ENCODE measurements at places on chromosomes 16 and 17. TPM values are rescaled to one million over a fixed set of nuclear protein-coding genes. Genes with fewer than 3 reads are reported as not detected.

Gene ZACN
- total RNA-seq = 0.10 TPM

Gene CLEC19A
- not detected for total RNA-seq

Gene COG4
- total RNA-seq = 23.4 TPM

Gene TP53TG3
- total RNA-seq = not detected

Gene GSG1L2
- 10.3 TPM for total RNA-seq

Gene CHST5
- 0.87 TPM for total RNA-seq

DNA sequence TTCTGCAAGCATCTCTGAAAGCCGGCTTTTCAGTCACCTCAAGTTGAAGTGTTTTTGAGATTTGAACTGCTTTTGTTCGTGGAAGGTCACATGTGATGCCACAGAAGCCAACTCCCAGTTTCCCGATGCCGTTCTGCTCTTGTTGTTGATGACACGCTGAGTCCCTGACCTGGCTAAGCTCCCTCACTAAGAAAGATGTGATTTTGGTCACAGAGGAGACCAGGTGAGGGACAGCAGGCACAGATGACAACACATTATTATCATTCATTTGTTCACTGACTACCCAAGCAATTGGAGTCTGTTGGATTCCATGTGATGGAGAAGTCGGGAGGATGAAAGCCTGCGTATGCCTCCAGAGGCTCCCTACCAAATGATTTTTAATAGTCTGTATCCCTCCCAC is 822.4 kb upstream of the RBFOX1 start:
- DNase-seq = no peak

GRCh38 chr17:62905233-62905632 is 60.8 kb upstream of the TANC2 start:
- DNase-seq = no peak

DNA sequence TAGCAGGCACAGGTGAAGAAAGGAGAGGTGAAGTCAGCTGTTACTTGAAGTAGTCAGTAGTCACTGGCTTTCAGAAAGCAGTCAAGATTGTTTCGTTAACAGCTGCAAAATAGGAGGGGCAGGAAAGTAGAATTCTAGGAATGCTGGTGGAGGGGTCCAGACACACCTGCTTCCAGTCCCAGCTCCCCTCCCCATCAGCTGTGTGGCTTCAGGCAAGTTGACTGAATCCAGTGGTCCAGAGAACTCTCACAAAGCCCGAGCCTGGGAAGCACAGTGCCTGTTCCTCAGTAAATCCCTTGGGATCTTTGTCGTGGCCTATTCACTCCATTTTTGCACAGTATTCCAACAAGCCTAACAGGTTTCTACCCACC is 4.6 kb upstream of the SOCS1 start:
- DNase-seq = no peak

- DNase-seq = peak; percentile 56
Measured at GRCh38 chr17:68089881-68090280, 54.3 kb downstream of the KPNA2 start.

GRCh38 chr16:70649300-70649699 is 2.9 kb downstream of the IL34 start:
- no peak for DNase-seq

- no peak for DNase-seq
Measured at GRCh38 chr16:19805459-19806162, 79.0 kb downstream of the GPRC5B start.

DNA sequence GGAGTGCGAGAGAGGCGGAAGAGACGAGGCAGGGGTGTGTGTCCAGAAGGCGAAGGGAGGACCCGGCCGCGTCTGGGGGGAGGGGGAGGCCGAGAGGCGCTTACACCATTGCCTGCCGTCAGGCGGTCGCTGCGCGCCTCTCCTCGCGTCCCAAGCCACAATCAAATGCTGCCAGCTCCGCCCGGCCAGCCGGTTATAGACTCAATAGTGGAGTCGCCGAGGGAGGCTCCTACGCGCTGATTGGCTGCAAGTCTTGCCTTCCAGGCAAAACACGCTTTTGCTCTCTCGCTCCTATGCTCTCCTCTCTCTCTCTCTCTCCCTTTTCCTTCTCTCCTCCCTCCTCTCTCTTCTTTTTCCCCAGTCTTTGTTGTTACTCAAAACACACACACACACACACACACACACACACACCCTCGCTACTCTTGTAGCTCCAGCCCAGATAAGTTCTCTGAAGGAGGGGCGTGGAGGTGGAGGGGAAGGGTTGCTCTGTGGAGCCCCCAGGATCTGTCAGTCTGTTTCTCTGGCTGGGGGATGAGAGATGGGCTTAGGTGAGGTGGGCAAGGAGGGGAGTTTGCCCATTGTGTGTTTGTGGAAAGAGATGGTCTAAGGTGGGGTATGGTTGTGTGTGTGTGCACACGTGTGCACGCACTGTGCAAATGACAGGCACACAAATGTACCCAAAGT is at the start of gene DLX3:
DLX3 (minus strand) TSS at position 170 of the 684 bp plus-strand sequence. CDS start 226 bp downstream, outside the sequence.
- peak; percentile 55 for DNase-seq

GRCh38 chr16:46612121-46612520 is 9.1 kb downstream of the SHCBP1 start:
- DNase-seq = no peak

DNA sequence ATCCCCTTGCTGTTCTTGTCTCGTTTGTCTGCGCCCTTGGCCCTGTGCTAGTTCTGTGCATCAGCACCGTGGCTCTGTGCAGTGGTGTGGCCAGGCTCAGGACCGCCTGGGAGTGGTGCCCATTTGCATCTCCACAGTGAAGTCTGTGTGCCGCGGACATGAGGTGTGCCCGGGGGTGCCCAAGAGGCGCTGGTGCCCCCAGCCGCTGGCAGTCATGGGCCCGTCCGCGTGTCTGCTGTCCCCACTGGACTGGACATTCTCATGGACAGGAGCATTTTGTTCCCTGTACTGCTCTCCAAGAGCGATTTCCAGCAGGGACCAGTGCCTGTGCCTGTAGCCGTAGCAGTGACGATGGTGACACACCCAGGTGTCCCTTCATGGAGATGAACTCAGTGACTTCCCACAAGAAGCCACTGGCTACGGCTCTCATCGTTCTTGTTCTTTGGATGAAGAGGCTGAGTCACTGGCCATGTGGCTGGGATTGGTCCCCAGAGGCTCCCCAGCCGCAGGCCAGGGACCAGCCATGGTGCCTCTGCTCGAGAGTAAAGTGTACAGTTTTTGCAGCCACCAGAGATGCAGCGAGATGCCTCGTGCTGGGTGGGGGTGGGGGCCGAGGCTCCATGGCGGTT is 13.0 kb upstream of the MC1R start:
- no peak for DNase-seq

DNA sequence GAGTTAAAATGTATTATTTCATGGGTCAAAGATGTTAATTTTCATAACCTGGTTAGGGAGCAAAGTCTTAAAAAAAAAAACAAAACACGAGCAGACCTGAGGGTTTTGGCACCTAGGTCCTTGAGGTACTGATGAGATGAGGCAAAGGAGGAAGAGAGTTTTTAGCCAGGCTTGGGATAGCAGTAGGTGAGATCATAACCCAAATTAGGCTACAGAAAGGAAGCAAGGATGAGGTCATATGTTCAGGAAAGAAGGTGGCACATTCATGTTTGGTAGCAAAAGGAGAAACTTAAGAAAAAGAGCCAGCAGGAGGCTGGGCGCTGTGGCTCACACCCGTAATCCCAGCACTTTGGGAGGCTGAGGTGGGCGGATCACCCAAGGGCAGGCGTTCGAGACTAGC is 2.8 kb downstream of the ATXN1L start:
- DNase-seq = no peak

- no peak for DNase-seq
Measured at GRCh38 chr17:63150994-63151464, 185.0 kb downstream of the TANC2 start.

DNA sequence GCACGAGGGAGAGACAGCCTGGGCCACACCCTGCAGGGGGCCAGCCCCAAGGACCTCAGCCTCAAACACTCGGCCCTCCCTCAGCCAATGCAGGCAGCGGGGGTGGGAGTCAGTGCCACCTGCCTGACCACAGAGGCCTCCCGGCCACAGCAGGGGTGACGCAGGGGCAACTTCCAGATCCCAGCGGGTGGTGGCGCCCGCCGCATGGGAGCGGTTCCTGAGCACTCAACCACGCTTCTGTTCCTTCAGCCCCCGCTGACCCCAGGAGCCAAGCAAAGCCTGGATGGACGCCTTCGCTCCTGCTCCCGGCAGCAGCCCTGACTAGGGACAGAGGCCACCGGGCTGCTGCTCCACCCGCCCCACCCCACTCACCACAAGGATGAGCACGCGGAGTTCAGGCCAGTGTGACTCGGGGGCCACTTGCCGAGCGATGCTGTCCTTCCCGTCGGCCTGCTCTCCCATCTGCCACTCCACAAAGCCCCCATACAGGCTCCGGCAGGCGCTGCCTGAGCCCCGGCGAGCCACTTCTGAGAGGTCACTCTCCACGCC is 5.0 kb upstream of the CYBA start:
- no peak for DNase-seq

DNA sequence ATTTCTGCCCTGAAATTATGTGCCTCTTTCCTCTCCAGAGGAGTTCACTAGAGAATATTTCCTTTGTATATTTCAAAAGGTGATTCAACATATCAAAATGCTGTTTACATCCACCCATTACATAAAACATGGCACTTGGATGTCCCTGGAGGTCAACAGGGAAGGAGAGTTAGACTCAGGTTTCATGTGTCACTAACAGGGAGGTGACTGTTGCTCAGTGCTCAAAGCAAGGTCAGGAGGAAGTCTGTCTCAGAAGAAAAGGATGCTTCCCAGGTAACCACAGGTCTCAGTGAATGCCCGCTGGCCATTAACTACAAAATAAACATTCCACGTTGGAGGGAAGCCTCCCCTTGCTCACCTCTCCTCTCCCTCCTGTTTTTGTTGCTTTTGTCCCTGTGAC is 198.6 kb downstream of the AXIN2 start:
- DNase-seq = no peak

DNA sequence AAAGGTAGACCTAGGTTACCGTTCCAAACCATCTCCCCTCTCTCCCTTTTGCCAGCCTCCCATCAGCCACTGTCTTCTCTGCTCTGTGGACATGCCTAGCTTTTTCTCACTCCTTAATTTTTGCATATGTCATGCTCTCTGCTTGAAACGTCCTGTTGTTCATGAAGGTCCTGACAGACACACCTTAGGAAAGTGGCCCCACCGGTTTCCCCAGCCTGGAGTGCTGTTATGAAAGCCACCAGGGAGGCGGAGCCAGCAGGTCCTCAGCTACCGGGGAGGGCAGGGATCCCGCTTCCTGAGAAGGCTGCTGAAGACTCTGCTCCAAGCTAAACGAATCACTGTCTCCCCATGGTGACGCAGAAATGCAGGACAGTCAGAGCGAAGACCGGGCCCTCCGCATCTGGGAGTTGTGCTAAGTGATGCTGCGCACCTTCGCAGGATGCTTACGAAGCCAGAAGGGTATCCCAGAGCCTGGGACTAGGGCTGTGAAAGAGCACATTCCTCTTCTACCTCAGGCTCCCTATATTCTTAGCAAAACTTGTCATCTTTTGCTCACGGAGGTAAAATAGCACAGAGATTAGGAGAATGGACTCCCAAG is 2.3 kb upstream of the SLC16A11 start:
- DNase-seq = no peak

DNA sequence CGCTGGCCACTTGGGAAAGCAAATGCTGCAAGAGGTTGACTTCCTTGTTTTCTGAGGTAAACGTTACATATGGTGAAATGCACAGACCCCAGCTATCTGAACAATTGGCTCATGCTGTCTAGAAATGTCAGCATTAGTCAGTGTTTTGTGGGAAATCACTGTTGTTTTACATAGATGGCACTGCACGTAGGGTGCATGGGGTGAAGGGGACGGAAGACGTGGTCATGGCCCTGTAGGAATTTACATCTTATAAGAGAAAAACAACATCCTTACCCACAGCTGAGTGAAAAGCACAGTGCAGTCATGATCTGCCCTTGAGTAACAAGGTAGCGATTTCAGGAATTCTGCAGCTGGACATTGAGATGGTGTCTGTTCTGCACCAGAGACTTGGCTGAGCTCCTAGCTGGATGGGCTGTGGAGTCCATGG is 15.2 kb downstream of the RPTOR start:
- no peak for DNase-seq

DNA sequence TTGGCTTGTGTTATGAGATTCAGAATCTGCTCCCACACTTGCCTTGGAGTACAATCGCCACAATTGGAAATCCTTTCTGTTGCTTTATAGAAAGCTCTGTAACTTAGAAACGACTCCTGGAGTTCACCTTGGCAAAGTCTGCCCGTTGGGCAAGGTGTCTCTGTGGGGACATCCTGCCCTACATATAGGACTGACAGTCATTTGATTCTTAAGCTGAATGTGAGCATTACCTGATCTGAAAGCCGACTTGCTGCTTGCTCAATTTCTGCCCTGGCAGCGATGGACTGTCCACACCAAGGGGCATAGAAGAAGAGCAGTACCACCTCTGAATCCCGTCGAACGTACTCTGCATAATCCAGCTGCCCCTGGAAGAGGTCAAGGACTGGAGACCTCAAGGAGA is 6.9 kb downstream of the TXNDC11 start:
- DNase-seq = no peak
